Activated T-cell treated with anti-CD3 and anti-CD28 coated beads, Interleukin-2, amount 50 U/mL, for 72 hours (primary cell): ENCODE measurements at places on chromosomes 3 and 15. TPM values are rescaled to one million over a fixed set of nuclear protein-coding genes. Genes with fewer than 3 reads are reported as not detected.

GRCh38 chr15:96358001-96358801, 27.7 kb downstream of the NR2F2 start:
- no peak for DNase-seq

The SCAANT1 gene
- total RNA-seq = not detected

DNA sequence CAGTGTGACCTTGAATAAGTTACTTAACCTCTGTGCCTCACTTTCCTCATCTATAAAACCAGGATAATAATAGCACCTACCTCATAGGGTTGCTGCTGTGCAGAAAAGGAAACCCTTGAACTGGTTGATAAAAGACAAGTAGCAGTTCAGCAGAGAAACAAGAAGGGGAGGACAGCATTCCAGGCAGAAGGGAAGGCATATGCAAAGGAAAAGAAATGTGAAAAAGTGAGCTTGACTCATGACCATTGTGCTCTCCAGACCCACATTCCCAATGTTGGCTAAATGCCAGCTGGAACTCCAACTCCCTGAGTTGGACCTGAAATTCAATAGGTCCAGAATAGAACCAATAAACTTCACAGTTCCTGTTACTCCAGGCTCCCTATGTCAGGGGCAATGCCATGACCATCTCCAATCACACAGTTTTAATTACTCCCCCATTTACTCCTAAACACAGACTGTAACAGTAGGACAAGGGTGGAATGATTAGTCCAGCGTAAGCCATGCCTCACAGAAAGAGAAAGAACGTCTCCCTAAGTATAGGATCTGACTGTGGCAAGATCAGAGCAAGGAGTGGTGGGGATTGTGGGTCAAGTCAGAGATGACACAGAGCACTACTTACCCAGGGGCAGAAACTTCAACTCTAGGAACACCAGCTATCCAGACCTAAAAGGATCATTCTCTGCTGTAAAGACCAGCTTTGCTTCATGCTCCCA, 26.9 kb downstream of the PRKAR2A start:
- no peak for DNase-seq

- DNase-seq = peak; percentile 65
Observed at GRCh38 chr3:11718637-11719405, 75.1 kb upstream of the VGLL4 start.

DNA sequence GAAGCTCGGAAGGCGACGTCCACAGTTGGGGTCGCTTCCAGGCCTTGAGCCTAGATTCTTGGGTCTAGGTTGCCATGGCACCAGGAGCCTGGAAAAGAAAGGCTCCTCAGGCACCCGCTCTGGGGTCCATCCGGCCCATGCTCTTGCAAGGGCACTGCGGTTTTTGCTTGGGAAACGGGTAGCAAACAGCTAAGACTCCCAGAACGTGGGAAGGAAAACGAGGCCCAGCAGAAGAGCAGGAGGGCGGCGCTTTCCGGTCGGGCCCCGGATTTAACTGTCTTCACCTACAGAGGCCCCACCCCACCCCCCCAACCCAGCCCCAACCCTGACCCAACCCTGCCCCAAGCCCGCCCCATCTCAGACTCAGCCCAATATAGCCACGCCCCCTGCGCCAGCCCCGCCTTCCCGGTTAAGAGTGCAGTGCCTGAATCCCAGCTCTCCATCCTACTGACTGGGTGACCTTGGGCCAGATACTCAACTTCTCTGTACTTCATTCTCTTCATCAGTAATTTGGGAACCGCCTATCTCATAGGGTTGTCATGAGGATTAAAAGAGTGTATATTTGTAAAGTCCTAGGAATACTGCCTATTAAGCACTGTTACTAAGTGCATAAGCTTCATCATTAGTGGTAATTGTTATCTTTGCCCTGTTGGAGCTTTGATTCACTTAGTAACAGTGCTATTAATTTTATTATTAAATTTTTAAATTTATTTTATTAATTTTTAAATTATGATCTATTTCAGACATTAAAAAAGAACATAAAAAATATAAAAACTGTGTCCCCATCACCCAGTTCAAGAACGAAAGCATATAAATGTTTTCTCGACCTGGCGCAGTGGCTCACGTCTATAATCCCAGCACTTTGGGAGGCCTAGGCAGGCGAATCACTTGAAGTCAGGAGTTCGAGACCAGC, 28.4 kb upstream of the SMAD6 start:
- peak; percentile 56 for DNase-seq

GRCh38 chr3:157672061-157672460, 168.8 kb upstream of the VEPH1 start:
- DNase-seq = no peak

DNA sequence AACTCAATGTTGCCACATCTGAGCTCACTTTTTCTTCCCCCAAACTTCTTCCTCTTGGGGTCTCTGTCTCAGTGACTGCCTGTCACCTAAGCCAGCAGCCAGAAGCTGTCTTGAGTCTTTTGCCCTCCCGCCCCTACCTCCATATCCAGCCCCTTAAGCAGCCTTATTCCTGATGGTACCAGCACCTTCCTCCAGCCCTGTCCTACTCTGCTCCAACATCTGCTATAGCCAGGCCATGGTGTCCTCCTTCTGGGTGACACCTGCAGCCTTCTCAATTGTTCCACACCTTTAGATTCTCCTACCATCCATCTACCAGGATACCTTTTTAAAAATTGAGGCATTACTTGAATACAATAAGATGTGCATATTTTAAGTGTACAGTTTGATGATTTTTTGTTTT, 53.8 kb downstream of the EPHB3 start:
- DNase-seq = no peak

The FAM3D gene
- not detected for total RNA-seq

GRCh38 chr3:44048949-44049348, 192.7 kb upstream of the TOPAZ1 start:
- DNase-seq = no peak

The ATP13A3 gene
- total RNA-seq = 97.7 TPM

DNA sequence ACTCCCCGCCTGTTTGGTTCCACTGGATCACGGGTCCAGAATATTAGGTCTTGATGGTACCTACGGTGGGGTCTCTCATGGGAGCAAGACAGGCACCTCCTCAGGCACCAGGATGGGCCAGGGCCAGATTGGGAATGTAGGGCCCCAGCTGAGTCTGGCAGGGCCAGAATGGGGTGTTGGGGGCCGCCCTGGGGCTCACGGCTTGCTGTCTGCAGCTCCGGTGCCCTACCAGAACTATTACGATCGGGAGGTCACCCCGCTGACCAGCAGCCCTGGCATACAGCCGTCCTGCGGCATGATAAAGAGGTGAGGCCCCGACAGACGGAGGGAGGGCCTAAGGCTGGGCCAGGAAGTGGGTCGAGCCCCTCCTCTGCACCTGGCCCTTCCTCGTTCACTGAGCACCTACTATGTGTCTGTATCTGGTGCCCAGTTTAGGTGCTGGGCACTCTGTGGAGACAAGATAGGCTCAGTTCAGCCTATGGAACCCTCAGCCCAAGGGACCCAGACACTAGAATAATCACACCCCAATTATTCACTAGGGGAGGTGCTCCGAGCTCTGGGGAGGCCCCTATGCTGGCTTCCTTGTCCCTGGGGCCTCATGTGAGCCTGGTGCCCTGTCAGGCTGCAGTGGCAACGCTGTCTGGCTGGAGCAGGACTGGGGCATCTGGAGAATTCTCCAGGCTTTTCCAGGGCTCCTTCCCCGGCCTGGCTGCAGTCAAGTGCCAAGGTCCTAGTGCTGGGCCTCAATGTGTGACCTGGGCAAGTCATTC, 37.9 kb downstream of the PSTPIP1 start:
- no peak for DNase-seq

The FES gene
- total RNA-seq = 81.5 TPM

GRCh38 chr3:165751637-165752036, 85.6 kb downstream of the BCHE start:
- DNase-seq = no peak

The C3orf20 gene
- 1.1 TPM for total RNA-seq
